ENCODE measurements at places on chromosomes 2 and 18.

DNA sequence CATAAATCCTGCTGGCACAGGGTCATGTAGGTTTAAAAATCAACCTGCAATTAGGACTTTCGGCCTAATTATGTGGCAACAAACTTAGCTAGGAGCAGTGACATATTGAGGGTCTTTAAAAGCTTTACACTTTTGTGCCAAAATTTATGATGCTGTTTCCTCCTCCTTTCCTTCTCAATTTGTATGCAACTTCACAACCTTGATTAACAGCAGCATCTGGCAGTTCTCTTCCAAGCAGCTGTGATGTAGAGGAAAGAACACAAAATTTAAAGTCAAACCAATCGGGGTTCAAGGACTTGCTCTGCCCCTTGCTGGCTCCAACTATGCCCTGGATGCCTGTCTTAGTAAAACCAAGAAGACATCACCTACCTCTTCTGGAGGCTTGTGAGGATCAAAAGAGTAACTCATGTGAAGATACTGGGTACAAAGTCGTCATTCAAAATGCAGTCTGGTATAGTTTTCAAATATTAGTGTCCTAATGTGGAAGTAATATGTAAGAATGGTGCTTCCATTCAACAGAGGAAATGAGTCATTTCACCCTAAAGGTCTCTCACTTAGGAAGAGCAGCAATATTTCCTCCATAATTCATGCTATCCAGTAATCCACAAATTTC, 94.7 kb downstream of the ANKRD44 start:
- DNase-seq, result no peak

GRCh38 chr2:54550547-54550946, 94.4 kb downstream of the SPTBN1 start:
- DNase-seq, result no peak

DNA sequence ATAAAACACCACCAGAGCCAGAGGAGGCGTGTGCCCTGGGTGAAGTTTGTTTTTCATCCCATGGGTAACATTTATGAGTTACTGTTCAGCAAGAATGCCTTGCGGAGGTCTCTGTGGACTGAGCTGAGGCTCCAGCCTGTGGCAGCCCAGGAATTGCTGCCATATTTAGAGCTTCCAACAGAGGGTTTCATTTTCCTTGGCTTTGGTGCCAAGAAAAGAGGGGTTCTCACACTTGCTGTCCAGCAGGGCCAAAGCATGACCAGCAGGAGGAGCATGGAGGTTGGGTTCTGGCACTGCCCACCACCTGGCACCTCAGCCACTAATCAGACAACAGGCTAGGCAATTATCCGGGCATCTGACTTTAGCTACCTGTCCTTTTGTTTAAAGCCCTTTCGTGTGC, 36.7 kb downstream of the EPAS1 start:
- DNase-seq, result no peak

DNA sequence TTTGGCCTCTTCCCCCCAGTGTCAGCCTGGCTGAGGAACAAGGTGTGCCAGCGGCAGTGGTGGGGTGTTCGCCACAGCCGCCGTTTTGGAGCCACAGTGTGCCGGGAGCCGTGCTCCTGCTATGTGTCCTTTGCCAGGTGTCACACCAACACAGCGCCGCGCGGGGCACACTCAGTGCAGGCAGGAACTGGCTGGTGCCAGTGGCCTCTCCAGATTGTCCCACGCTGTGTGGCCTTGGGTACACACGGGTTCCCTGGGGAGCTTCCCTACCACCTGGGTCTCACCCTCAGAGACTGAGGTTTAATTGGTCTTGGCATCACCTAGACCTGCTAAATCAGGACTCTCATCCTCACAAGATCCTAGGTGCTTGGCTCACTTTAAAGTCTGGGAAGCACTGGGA, 171.6 kb downstream of the LDLRAD4 start:
- no peak for DNase-seq

DNA sequence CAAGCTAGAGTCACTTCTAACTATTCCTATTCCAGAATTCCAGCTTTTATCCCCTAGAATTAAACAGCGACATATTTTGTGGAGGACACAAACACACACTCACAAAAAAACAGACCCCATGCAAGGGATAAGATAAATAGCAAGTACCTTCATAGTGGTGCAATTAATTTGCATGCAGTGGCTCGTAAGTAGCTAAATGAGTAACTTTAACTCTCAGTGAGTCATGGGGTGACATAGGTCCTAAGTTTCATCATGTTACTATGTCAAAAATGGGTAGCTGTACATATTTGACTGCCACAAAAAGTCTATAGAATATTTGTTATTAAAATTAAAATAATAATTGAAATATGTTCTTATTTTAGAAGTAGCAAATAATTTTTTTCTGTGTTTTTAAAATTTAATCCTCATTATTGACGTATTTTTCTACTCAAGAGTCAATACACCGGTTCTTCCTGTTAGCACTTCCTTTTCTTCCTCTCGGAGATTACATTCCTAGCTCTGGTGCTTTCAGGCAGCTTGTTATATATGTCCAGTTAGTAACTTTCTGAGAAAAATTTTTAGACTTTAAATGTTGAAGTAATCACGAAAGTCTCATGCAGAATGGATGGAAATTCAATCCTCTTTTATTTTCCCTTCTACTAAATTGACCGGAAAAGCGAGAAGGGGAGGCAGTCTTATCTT, 247.0 kb downstream of the KCNH7 start:
- DNase-seq, result no peak

DNA sequence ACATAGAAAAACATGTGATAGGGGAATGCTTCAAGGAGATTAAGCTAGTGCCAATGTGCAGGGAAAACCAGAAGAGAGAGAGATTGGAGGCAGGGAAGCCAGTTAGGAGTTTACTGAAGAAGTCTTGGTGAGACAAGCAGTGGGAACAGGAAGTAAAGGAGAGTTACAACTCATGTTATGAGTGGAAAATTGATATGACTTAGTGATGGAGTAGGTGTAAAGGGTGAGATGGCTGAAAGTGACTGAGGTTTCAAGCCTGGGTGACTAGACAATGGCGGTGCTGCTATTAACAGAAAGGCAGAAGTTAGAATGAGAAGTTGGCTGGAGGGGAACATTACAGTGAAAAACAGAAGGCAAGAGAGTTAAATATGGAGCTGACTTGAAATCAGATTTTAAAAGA, 16.5 kb downstream of the DOK1 start:
- DNase-seq, result no peak

- peak; percentile 65 for DNase-seq
These were observed at the start of gene TET3 for GRCh38 chr2:73984203-73984921. TET3 (plus strand) TSS chr2:73984910; CDS start chr2:73986404, 1,494 bp downstream.

GRCh38 chr2:179024445-179024844, 25.5 kb downstream of the CCDC141 start:
- DNase-seq, result no peak

DNA sequence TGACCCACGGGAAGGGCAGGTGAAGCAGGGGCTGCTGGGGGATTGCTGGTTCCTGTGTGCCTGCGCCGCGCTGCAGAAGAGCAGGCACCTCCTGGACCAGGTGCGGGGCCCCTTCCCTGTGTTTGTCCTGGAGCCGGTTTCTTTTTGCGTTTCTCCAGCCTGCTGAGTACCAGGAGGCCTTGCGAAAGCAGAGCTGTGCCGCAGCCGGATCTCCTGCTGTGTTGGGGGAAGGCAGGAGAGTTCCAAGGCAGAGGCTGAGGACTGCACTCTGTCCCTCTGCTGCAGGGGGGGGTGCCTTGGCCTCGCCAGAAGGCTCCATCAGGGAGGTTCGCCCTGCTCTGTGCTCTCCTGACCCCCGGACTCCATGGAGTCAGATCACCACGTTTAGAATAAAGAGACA, 2.8 kb downstream of the CAPN10 start:
- DNase-seq, result no peak

DNA sequence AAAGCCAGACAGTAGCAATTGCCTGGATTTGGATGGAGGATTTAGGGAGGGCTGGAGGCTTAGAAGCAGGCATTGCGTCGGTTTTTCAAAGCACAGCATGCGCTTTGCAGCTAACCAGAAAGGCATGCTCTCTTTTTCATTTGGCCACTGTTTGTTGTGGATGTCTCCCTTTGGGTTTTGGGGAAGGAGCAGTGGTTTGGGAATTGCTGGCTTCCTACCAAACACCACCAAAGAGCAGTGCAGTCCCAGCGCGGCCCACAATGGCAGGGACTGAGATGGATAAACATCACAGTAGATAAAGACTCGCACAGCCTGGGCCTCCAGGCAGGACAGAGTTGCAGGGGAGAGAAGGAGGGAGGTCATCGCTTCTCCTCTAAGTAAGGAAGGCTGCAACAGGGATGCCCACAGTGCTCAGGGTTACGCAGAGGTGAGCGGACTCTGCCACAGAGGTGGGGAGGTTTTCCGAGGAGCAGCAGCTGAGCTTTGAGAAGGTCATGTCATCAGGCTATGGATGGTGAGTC, 148.5 kb downstream of the MYT1L start:
- DNase-seq, result no peak

DNA sequence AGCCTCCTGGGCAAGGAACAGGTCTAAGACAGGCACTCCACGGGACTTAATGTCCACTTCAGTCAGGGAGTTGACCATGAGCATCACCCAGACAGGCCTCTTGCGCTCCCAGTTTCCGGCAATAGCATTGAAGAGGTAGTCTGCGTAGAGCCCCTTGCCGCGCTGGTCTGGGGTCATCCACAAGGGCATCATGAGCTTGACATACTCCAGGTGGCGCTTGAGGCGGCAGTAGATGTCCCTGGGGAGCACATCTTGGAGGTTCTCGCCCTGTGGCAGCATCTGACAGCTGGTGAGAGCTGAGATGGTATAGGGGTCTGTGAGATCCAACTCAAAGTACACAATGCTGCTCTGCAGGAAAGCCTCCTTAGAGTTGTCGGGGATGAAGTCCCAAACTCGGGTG, 10.6 kb downstream of the TRABD2A start:
- DNase-seq, result no peak

DNA sequence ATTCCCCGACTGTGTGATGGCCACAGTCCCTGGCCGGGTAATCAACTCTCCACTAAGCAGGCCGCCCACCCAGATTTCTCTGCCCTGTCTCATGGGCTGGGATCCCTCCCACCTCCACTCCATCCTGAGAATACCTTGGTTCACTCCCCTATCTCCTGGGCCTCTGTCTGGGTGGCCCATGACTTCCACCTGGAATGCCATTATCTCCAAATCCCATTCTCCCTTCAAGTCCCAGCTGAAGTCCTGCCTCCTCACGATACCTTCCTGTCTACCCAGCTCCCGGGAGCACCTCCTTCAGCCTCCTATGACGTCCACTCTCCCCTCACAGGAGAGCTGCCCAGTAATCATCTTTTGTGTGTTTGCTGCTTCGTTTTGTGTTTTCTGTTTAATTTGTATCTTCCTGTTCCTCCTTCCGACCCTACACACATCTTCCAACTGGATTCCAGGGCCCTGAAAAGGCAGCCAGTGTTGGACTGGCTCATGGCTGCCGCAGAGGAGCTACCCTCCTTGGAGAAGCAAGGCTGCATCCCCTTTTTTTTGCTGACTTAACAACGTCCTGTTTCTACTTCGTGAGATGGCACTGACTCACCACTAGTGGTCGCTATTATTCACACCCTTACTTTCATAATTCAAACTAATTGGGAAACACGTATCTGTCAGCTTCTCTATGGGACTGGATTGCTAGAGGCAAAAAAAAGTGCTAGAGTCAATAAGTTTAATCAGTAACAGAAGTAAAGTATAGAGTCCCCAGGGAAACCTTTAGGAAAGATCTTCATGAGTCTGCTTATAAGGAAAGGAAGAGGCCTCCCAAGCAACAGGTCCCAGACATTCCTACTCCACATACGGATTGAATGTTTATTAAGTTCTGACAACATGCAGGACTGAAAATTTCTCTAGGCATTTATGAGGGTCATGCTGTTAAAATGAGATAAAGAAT, 171.9 kb upstream of the GATA6 start:
- DNase-seq, result no peak

GRCh38 chr2:102142829-102143449, 393 bp downstream of the IL1R1 start:
- DNase-seq, result peak; percentile 63

GRCh38 chr2:197515315-197515738, 539 bp upstream of the MOB4 start:
- no peak for DNase-seq

DNA sequence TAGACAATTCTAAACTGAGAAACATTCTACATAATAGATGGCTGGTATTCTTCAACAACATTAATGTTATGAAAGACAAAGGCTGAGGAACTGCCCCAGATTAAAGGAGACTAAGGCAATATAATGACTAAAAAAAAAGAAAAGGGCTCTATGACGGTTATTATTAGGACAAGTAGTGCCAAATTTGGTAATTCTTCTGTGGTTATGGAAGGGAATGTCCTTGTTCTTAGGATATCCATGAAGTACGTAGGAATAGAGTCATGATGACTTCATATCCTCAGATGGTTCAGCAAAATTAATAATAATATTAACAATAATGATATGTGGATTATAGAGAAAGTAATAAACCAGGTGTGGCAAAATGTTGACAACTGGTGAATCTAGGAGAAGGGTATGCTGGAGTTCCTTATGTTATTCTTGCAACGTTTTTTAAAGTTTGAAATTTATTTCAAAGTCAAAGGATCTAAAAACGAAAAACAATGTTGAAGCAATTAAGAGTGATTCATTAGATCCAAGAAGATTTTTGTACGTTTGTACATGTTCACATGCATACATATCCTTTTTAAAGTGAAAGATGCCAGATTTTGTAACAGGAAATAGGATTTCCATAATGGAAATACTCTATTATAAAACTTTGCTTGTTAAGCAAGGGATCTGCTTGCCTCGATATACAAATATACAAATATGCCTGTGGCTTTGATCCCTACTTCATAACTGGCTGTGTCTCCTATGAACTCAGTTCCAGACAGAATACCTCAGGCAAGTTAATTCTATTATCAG, 27.7 kb upstream of the STRN start:
- DNase-seq, result no peak

DNA sequence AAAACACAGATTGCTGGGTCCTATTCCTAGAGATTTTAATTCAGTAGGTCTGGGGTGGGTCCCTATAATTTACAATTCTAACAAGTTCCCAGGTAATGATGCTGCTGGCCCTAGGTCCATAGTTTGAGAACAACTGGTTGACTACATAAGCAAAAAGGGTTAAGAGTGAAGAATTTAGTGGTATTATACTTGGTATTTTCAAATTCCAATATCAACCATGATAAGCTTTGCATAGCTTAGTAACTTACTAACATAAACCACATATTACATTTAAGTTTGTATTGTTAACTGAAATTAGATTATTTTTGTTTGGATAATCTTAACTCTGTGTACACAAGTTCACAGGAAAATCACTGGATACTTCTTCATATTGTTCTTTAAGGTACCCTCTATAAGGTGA, 862.9 kb upstream of the ACVR2A start:
- no peak for DNase-seq

DNA sequence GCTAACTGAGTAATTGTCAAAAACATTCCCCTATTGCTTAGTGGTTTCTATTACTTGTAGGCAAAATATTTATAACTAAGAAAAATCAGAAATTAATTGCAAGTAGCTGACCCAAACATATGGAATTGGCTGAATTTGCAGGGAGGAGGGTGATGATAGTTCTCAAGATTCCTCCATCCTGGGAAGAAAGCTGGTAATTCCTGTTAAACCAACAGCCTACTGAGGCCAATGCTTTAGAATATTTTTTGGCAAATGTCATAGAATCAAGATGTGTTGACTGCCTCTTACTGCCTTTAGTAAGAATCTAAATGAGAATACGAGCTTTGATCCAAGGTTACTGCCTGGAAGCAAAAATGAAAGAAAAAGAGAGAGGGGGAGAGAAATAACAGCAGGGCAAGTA, 120.0 kb downstream of the COL6A3 start:
- no peak for DNase-seq

Measured in HuH-7.5 (cell line).